ENCODE measurements at places on chromosomes 2 and 18. TPM values are rescaled to one million over a fixed set of nuclear protein-coding genes. Genes with fewer than 3 reads are reported as not detected.

Gene GCKR
- 3.2 TPM for total RNA-seq

Gene ZBTB7C
- total RNA-seq, result 1.2 TPM

Gene NOSTRIN
- 18.5 TPM for total RNA-seq

Gene COPS7B
- total RNA-seq, result 9.4 TPM

Gene KIDINS220
- total RNA-seq, result 16.3 TPM
